Fibroblast of the conjunctiva (primary cell): ENCODE measurements at places on chromosomes 3 and 15.

- DNase-seq = no peak
Measured at GRCh38 chr3:134852132-134852531, 57.1 kb downstream of the EPHB1 start.

DNA sequence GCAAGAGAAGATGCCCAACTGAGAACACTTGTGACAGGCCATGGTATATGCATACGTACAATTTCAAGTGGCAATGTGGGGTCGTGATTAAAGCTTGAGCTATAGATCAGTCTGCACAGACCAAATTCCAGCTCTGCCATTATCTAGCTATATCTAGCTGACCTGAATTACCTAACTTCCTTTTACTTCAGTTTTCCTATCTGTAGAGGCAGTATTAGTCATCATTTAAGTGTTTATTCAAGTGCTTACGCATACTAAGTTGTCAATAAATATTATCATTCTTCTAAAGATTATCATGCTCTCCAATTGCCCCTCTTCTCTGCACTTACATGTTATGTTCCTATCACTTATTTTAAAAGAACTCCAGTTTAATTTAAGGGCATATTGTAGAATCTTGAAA lies 87.9 kb downstream of the ARPP21 start:
- DNase-seq = no peak

DNA sequence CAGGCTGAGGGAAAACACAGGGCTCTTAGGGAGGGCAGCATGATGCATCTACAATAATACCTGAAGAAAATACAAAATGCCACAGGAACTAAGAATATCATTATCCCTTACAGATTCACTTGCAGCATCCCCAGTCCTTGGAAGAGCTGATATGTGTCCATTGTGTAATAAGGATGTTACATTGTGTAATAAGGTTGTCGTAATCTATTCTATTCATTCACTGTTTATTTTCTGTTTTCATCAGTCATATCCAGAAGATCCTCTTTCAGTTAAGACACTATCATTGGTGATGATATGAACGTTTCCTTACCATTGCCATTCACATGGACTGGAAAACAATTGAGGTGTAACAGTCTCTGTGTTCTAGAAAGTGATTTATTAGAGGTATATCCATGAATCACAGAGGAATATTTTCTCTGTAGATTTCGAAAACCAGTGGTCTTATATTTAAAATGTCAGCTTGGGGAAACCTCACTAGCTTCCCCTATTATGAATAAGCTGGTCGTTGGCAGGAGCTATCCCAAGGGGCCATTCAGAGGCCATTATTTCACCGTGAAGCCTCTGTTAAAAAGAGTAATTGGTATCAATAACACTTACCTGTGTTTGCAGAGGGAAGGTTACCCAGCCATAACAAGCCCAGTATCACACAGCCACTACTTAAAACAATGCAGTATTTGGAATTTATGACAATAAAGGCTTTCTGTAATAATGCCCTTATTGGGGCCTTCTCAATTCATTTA lies 241.1 kb downstream of the ZNF385D start:
- no peak for DNase-seq

DNA sequence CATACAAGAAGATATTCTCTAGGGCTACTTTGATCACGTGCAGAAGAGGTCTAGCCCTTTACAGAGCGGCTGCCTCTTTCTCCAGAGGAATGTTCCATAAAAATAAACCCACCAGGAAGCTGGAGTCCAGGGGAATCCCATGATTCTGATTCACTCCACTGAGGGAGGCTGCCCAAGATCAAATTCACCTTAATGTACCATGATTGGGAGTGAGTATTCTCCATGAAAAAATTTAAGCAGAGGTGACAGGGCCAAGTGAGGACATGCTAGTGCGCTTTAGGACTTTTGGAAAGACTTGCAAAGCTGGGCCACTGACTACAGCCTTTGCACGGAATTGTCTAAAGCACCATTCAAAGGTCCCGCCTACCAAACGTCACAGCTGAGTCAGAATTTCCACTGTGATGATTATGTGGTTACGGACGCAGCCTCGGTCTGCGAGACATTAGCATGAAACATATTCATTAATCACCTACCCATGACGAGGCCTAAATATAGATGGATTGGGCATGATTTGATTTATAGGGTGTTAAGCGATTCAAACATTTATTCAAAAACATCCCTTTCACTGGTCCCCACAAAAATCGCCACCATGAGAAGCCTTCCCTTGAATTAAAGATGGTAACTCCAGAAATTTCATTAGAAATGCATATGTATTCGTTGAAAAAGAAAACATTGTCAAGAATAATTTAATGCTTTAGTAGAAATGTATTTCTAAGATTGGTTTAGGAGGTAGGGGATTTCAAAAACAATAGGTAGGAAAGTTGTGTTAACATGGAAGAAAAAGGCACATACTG lies 152.6 kb downstream of the GREM1 start:
- DNase-seq = peak; percentile 24

GRCh38 chr15:45635763-45636292 lies 999 bp downstream of the SQOR start:
- DNase-seq = no peak

- DNase-seq = peak; percentile 92
Measured at GRCh38 chr3:16427103-16427965, 86.2 kb downstream of the RFTN1 start.

DNA sequence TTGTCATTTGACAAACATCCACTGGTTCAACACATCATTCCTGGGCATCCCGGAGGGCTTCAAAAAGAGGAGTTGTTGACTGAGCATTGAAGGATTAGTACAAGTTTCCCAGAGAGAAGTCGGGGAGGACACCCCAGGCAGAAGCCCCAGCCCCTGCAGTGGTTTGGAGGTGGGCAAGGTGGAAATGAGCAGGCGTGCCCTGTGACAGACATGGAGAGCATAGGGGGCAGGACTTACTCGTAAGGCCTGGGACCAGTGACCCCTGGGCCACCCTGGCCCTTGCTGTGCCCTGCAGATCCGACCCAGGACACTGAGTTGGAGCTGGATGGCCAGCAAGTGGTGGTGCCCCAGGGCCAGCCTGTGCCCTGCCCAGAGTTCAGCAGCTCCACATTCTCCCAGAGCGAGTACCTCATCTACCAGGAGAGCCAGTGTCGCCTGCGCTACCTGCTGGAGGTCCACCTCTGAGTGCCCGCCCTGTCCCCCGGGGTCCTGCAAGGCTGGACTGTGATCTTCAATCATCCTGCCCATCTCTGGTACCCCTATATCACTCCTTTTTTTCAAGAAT lies 5.9 kb downstream of the PARP3 start:
- DNase-seq = no peak

- DNase-seq = no peak
Measured at GRCh38 chr3:197278933-197279332, 19.5 kb downstream of the DLG1 start.

- DNase-seq = no peak
Measured at GRCh38 chr3:8775181-8775580, 5.8 kb upstream of the OXTR start.

DNA sequence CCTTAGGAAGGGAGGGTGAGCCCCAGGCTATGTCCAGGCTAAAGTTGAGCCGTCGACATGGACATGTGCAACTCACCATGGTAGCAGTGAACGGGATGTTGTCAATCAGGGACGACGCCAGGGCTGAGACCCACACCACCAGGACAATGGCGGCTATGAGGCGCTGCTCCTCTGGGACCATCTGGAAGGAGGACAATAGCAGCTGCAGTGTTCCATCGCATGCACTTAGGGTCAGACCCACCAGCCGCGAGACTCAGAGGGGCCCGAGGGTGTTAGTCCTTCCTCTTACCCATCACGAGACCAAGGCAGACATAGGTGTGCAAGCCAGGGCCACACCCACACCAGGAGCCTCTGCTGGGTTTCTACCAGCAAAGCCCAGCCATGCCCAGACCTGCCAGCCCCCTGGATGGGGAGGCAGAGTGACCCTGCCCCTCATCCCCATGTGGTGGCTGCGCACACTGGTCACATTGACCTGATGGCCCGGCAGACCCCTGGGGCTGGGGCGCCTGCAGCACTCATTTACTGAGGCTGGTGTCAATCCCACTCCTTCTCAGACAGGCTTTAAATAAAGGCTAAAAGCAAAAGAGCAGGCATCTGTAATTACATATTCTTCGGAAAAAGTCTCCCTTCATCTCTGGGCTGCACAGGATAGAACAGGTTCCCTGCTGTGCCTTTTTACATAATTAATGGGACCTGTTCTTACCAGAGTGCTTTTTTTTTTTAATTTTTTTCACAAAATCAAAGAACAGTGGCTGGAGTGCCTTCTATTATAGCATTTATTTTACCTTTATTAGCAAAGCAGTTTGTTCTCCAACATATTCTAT lies 227.8 kb downstream of the OCA2 start:
- no peak for DNase-seq

DNA sequence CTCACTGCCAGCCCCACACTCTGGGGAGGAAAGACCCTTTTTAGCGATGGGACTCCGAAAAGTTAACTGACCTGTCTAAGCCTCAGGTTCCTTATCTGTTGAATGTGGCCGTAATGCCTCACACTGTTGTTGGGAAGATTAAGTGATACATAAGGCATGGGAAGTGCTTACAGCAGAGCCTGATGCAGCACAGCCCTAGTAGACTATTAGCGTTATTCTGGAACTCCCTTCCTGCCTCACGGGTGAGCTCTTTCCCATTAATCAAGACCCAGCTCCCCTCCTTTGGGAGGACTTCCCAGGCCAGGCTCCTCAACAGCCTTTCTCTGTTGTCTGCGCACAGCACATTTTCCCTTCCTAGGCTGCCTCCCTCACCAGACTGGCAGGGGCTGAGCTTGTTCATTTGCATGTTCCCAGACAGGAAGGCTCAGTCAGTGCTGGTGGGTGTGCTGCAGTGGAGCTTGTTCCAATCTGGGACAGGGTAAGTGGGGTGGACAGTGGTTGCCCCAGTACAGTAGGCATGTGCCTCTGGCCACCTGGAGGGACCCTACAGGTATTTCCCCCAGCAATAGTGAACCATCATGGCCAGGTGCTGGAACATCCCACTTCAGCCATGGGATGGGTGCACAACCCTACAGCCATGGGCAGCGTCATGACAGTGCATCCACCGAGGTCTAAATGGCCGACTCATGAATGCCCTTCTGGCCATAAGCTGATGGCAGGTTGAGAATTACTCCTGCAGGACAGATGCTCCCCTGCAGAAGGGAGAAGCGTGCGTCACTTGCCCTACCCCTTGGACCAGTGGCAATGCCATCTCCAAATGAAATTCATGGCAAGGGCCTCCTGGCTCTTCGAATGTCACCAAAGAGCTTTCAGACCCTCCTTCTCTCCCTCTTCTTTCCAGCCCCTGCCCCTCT lies 5.8 kb upstream of the PSTPIP1 start:
- DNase-seq = no peak

DNA sequence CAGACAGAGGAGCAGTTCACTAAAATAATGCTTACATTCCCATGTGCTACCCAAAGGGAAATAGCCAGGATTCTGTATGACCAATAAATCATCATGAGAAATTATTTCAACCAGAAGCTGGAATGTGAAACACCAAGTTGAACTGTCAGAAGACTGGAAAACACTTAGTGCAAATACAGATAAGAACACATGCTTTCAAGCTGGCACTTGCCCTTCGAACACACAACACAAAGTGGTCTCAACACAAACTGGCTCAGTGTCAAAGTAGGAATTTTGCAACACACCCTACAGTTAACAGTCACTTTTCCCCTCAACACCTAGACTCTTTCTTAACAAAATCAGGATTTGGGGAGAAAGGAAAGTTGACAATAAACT lies 1.3 kb downstream of the FSD2 start:
- no peak for DNase-seq

DNA sequence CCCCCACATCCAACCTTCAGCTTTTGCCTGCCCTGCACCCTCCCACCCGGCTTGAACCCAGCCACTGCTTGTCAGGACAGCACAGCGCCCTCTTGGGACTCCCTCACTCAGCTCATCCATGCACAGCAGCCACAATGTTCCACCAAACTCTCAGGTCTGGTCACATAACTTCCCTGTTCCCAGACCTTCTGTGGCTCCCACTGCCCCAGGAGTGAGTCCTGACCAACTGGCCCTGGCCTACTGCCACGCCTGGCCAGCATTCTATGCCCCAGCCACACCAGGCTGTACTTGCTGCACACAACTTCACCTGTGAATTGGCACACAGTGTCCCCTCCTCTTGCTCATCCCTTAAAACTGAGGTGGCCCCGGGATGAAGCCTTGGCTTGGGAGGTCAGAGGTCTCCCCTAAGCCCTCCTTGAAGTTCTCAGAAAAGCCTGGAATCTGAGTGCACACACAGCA lies 21.0 kb downstream of the PLXNB1 start:
- no peak for DNase-seq

- DNase-seq = no peak
Measured at GRCh38 chr15:64857421-64857820, 15.7 kb downstream of the PLEKHO2 start.

- DNase-seq = no peak
Measured at GRCh38 chr15:90072978-90073640, 29.2 kb downstream of the IDH2 start.

GRCh38 chr15:101221902-101222301 lies 29.9 kb downstream of the CHSY1 start:
- DNase-seq = no peak

DNA sequence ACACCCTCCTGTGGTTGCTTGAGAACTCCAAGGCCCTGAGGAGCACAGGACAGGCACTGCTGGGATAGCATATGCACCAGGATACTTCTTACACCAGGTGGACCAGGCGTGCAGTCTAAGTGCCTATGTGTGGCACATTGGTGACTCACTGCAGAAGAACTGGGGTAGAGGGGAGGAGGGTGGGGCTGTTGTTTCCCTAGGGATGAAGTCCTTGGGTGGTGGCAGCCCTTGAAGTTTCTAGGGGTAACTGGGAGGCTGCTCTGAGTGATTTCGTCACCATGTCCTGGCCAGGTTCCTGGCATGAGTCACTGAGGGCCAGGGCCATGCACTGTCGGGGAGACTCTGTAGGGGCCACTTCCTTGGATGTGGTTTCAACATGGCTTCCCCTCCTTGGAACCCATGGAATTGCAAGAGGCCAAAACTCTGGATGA lies 15.9 kb downstream of the MYZAP start:
- peak; percentile 17 for DNase-seq

DNA sequence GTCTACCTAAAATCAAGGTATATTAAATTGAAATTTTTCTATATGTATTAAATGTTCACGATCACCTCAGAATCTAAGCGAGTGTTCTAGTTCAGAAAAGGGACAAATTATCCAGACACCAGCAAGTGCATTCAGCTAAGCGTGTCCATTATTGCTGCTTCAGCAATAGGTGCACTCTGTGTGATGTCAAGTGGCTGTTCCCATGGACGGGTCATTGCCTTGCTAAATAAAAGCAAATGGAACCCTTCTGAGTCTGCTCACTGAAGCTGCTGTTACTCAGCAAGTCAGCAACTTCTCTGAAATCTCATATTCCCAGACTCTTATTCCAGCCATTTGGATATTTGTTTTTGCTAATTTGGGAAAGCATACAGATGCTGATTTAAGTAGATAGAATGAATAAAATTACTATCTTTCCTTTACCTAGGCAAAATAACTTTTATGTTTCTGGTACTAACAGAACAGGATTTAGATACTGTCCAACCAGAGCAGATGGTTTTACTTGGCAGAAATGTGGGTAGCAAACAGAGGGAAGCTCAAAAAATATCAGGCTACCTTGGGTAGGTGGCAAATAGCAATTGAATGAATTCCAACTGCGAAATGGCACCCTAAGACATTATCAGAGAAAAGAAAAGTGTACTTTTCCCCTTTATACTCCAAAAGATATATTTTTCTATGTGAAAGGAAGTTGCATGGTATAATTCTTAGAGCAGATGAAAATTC lies 407.0 kb downstream of the GAP43 start:
- DNase-seq = no peak
